ENCODE measurements at places on chromosomes 5 and 9.
A peak's percentile ranks its signal among the peaks of the same experiment; 100 is the strongest.

DNA sequence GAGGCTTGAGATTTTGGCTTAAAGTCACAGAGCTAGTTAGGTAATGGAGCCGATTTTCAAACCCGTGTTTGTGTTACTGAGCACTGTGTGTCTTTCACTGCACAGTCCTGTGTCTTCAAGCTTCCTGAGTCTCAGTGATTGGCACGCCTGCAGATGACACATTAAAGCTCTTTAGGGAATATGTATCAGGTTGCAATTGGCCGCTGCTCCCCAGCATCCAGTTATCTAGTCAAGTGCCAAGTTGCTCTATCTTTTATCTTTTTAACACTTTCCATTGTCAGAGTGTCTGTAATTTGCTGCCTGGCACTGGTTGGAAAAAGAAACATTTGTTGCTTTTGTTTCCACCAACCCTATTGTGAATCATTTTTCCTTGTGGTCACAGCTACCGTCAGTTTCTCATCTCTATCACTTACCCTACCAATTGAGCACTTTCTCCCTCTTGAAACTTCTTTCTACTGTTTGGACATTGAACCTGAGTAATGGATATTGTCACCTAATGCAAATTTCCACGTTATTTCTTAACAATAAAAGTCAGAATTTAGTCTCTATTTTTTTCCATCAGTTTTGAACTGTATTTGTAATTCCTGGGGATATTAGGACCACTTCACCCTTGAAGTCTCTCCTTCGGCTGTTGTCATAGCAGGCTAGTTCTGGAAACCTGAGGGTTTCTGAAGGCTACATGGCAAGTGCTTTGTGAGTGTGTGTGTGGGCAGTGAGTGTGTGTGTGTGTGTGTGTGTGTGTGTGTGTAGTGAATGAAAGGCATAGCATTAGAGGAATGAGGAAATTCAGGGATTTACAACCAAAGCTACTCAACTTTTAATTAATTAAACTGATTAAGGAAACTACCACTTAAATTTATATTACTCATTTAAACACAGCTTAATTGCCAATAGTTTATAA is 274.3 kb downstream of the ISL1 start:
- no peak for DNase-seq

- no peak for DNase-seq
Observed at GRCh38 chr9:129624947-129625346, 1.0 kb upstream of the NTMT1 start.

- DNase-seq: no peak
Observed at GRCh38 chr9:134136118-134136995, 475 bp downstream of the WDR5 start.

GRCh38 chr5:82354543-82354942 is 76.4 kb upstream of the RPS23 start:
- no peak for DNase-seq

GRCh38 chr9:73183917-73184861 is 32.5 kb downstream of the ANXA1 start:
- DNase-seq: no peak

- no peak for DNase-seq
Observed at GRCh38 chr5:136042665-136043121, 13.9 kb downstream of the TGFBI start.

DNA sequence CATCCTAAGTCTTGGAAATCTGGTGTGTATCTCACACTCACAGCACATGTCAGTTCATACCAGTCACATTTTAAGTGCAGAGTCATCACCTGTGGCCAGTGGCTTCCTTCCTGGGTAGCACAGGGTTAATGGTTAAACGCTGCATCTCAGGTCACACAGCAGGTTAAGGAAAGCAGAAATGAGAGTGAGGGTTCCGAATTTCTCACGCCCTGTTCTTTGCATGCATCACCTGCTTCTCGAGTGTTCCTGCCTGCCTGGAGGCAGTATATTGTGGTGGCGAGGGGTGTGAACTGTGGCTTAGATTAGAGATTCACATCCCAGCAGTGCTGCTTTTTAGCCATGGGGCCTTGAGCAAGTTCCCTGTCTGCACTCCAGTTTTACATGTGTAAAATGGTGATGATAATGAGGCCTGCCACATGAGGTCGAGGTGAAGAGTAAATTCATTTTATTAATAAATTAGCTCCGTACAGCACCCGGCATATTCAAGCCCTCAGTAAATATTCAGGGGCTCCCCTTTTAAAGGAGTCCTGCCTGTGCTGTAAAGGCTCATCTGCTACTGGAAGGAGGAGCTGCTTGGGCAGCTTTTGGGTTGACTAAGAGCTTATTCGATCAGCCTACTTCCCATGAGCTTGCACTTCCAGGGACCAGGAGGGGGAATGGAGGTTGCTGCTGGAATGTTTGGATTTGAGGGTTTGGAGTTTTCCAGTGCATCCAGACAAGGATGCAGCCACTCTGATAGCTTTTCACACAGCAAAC is 61.1 kb upstream of the SAP30L start:
- DNase-seq: no peak

- no peak for DNase-seq
Observed at GRCh38 chr9:13127131-13127530, 152.4 kb downstream of the MPDZ start.

- DNase-seq: no peak
Observed at GRCh38 chr9:68741704-68742332, 36.8 kb downstream of the PIP5K1B start.

GRCh38 chr5:174953871-174954270 is 229.5 kb downstream of the MSX2 start:
- DNase-seq: no peak

GRCh38 chr9:19230355-19231125 is at the start of gene DENND4C:
Gene DENND4C, plus strand, starts transcription at chr9:19230693. Its CDS starts 45,482 bp downstream, at chr9:19276175.
- DNase-seq: peak; percentile 92

DNA sequence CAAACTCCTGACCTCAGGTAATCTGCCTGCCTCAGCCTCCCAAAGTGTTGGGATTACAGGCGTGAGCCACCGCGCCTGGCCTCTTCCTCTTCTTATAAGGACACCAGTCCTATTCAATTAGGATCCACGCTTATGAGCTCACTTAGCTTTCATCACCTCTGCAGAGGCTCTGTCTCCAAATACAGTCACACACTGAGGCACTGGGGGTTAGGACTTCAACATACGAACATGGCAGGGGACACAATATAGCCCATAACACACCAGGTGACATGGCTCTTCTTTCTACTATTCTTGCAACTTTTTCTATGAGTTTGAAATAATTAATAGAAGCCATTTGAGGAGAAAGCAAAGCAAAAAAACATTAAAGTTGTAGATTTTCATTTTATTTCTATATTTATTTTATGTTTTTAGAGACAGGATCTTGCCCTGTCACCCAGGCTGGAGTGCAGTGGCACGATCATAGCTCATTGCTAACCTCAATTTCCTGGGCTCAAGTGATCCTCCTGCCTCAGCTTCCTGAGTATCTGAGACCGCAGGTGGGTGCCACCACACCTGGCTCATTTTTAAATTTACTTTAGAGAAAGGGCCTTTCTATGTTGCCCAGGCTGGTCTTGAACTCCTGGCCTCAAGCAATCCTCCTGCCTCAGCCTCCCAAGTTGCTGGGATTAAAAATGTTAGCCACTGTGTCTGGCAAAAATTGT is 6.0 kb upstream of the PRRT1B start:
- DNase-seq: no peak

- DNase-seq: no peak
Observed at GRCh38 chr5:81922854-81923279, 49.0 kb upstream of the ATG10 start.

GRCh38 chr5:90861843-90862586 is 303.4 kb downstream of the ADGRV1 start:
- DNase-seq: no peak

GRCh38 chr5:67214036-67214435 is 17.4 kb upstream of the CD180 start:
- DNase-seq: no peak

DNA sequence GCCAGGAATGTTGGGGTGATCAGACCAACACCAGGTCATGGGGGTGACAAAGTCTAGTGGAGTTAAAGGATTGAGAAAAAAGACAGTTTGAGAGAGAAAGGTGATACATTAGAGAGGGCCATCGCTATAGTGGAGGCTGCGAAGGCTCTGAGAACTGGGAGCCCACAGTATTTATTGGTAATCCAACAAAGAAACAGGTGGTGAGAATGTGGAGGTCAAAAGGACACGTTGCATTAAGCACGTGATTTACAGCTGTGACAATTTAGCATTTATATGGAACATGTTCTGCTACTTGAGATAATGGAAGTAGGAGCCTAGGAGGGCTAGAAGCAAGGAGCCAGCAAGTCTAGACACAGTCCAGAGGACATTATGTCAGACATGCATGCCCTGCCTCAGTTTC is 2086.5 kb upstream of the C9orf72 start:
- DNase-seq: peak; percentile 14

DNA sequence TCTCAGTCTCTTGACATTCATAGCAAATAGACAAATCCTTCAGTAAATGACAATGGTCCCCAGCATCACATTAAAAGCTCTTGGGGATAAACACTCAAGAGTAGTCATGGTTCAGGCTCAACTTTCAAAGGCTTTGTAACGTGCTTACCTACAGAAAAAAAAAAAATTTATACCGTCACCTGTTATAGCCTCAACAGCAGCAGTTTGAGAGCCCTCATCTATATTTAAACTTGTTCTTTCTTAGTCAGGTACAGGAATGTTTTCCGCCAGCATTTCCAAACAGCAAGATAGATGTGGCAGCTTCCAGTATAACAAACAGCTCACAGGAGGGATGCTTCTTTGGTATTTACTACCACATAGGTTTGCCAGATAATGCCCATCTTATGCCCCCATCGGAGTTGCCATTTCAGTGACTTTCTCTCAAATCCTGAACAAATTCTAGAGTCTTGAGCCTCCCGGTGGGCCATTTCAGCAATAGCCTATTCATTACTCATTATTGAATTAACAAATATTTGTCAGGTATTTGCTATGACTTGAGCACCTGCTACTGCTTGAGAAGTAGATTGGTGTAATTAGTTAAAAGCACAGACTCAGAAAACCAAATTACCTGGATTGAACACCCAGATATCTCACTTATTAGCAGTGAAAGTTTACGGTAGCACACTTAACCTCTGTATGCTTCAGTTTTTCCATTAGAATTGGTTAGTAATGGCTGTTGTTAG is 470.0 kb downstream of the EBF1 start:
- DNase-seq: no peak

DNA sequence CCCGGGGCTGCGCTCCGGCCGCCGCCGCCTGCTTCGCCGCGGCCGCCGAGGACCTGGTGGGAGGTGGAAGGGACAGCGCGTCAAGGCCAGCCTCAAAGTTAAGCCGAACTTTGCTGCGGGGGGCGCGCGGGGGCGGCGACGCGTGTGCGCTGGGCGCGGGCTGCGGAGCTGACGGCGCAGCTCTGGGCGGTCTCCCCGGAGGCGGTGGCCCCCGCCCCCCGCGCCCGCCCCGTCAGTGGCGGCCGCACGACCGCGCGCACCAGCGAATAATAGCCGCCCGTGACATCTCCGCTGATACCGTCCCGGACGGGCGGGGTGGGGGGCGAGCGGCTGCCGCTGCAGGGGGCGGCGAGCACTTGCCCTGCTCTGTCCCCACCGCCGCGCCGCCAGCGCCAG is 579 bp upstream of the FAM78A start:
- peak; percentile 34 for DNase-seq

Measured in WERI-Rb-1 (cell line).